ENCODE measurements at places on chromosomes 7 and 10. TPM values are rescaled to one million over a fixed set of nuclear protein-coding genes. Genes with fewer than 3 reads are reported as not detected.

DNA sequence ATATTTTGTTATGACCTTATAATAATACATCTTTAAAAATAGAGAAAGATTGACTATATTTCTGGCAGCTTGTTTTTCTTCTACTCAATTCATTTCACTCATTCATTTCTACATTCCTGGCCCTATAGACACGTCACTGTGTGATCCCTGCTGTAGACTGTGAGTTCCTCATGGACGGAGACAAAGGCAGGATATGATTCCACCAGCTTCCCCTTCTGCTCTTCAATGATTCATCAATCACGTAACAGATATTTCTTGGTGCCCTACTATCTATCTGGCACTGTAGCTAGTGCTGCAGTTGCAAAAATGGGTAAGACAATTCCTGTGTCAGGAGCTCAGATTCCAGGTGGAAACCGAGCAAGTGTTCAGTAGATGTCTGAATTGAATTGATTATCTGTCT is 415.0 kb downstream of the SFMBT2 start:
- H3K4me1 ChIP-seq: no peaks in the 10 kb centered on the region
- no peaks in the 10 kb centered on the region for H3K27me3 ChIP-seq
- no peak for DNase-seq

- no peaks in the 10 kb centered on the region for H3K27me3 ChIP-seq
- DNase-seq: no peak
- H3K27ac ChIP-seq: no peak overlapping the region
- no peaks in the 10 kb centered on the region for H3K36me3 ChIP-seq
These were observed 19.4 kb downstream of the NOBOX start for GRCh38 chr7:144384071-144384470.

Gene GFRA1
- total RNA-seq: 1.5 TPM

Gene MMP21
- not detected for total RNA-seq

- no peaks in the 10 kb centered on the region for H3K4me1 ChIP-seq
- H3K27me3 ChIP-seq: no peaks in the 10 kb centered on the region
- peak; percentile 67 for DNase-seq
- no peaks in the 10 kb centered on the region for H3K36me3 ChIP-seq
These were observed 120.1 kb upstream of the ACBD5 start for GRCh38 chr10:27360581-27361172.

Measured in heart left ventricle (tissue), 16 donors.